ENCODE measurements at places on chromosomes 7 and 10.
A peak's percentile ranks its signal among the peaks of the same experiment; 100 is the strongest.

- peak; percentile 81 for DNase-seq
These were observed at the start of gene GATA3 for GRCh38 chr10:8054494-8055407. GATA3 (plus strand) TSS chr10:8054688; CDS start chr10:8055656, 968 bp downstream.

GRCh38 chr10:110011681-110012080 is 3.9 kb downstream of the ADD3 start:
- no peak for DNase-seq

DNA sequence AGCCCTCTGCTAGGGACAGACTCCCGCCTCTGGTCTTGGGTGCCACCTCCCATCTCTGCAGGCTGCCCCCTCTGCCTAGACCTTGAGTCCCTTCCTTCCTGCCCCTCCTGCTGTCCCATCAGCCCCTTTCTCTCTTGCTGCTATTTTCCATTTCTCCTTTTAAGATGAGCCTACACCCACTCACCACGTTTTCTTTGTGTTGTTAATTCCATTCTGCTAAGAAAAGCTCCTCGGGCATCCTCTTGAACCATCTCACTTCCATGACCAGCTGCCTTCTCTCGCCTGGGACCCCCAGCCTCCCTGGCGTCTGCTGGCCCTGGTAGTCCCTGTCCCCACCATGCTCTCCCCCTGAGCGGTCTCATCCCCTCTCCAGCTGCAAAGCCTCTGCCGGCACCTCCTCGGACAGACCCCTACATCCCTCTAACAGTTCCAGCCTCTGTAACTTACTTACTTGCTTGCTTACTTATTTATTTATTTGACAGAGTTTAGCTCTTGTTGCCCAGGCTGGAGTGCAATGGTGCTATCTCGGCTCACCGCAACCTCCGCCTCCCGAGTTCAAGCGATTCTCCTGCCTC is 95.8 kb upstream of the SH2B2 start:
- no peak for DNase-seq

DNA sequence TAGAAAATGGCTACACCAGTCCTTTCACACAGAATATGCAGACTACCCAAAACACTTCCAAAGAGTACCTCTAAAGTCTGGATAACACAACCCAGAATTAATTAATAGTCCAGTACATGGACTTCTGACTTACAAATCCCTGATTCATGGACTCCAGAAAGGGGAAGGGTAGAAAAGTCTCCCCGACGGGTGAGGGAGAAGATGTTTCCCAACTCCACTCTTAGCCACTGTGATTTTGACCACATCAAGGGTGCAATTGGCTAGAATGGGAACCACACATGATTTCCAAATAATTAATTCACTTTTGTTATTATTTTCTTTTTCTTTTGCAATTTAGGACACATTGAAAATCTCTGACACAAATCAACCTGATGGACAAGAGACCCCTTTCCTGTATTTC is 1.4 kb downstream of the TMEM130 start:
- DNase-seq, result peak; percentile 60

GRCh38 chr7:139054101-139054500 is 18.3 kb upstream of the ZC3HAV1L start:
- peak; percentile 53 for DNase-seq

DNA sequence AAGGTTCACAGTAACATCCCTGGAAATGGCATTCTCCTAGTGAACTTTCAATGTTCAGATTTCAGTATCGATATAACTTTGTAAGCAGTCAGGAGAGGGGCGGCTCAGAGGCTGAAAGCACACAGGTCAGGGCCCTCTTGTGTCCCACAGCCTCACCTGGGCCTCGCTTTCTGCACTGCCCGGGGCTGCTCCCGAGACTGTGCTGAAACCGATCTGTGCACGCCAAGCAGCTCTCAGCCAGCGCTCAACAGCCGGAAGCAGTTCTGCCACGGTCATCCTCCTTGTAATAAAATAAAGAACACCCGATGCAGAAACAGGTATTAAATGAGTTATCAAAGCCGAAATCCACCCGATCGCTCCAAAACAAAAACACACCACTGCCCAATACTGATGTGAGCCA is 106.0 kb downstream of the DIP2C start:
- DNase-seq, result no peak

- DNase-seq, result no peak
These were observed 65.7 kb upstream of the FERD3L start for GRCh38 chr7:19210893-19211413.

GRCh38 chr7:102433219-102434038 is at the start of gene ORAI2:
ORAI2 (plus strand) TSS chr7:102433575; CDS start chr7:102438957, 5,382 bp downstream.
- peak; percentile 91 for DNase-seq

DNA sequence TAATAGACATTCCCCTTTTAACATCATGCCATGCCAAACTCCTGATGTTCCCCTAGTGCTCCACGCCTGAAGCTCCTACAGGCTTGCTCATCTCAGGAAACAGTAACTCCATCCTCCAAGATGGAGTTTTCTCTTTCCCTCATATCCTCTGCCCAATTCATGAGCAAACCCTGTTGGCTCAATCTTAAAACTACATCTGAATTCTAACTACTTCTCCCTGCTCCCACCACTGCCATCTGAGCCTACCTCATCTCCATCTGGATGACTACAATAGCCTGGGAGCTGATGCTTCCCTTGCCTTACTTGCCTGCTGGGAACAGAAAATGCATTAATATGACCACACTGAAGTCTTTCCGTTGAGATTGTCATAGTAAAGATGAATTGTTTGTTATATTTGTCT is 271.7 kb upstream of the MKLN1 start:
- DNase-seq, result no peak

GRCh38 chr10:121084016-121084674 is 233.0 kb downstream of the WDR11 start:
- no peak for DNase-seq

DNA sequence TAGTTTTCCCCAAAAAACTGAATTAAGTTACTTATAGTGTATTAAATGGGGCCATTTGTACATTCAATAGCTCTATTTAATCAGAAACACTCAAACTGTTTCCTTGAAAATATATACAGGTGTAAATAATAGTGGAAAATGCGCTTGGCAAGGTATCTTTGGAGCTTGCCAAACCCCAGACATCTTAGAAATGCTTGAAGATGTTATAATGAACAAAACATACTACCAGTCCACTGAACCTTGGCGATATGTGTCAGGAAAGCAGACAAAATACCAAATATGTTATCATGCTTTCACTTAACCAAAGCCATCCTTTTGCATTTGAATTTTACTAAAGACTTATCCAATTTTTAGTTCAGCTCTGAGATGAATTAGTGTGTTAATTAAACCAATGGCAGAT is 352.7 kb upstream of the SEMA3A start:
- DNase-seq, result no peak

DNA sequence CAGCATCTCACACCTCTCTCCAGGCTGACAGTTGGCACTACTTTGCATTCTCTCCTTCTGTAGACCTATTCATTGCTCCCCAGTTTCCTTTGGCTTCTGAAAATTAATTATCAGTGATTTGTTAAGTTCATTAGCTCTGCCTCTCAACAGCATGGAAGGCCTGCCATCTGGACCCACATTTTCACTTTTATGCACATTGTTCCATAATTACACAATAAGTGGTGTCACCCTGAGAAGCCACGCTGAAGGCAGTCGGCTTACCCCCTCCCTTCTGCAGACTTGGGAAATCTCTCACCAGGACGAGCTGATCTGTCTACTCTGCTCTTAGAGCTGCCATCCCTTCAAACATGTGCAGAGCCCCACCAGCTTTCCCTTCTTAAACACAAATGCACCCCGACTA is 64.7 kb downstream of the SLIT1 start:
- no peak for DNase-seq

DNA sequence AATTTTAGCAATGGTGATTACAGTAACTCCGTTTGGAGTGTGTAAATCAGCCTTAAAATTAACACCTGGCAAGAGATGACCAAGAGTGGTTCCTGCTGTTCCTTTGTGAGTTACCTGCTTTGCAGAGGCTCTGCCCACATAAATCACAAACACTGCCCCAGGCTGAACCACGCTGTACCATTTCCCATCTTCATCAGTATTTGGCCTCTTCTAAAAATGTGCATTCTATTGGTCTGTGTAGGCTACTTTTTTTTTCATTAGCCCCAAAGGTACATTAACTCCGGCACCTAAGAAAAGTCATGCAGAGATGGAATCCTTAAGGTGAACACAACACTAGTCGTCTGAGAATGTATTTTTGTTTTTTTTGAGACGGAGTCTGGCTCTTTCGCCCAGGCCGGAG is 96.1 kb downstream of the PROSER2 start:
- DNase-seq, result no peak

DNA sequence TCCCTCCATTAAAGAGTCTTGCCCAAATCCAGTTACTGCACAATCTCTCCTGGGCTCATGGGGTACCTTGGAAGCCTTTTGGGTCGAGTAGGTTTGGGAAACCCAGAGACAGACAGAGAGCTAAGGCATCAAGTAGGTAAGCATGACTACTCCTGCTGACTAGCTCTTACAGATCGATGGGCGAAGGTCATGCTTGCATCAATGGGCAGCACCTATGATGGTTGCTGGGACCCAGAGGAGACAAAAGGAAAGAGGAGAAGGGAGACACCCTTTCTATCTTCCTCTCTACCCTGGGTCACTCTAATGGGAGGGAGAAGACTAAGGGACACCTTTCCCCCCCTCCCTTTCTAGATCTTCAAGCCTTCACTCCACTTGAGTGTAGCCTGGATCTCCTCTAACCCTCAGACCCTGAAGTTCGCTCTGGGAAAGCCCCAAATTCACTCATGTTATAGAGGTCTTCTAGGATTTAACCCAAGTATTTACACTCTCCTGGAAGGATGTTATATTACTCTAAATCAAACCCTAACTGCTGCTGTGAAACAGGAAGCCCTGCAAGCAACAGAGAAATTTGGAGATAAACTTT is 31.6 kb upstream of the ZNF746 start:
- no peak for DNase-seq

DNA sequence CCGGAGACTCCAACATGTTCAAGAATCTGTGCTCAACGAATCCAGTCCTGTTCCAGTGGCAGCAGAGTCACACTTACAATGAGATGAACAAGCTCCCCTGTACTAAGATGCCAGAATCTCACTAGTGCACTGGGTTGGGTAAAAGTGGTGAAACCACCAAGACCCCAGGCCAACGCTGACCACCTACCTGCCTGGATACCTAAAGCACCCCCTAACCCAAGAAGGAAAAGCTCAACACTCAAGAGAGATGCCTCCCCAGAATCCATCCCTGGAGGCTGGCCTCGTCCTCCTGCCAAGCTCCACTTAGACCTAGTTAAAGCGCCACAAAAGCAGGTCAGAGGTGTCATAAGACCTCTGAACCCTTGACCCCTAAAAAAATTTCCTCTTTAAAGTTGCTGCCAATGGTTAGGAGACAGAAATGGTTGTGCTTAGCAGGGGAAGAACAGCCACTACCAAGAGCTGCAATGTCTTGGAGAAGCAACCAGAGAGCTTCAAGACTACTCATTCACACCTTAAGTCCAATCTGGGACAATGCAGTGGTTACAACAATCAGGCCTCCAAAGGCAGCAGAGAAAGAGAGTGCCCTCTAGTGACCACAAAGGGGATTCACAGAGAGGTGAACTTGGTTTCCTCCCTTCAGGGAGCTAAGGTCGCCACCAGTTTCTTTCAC is 94.6 kb upstream of the MACROH2A2 start:
- peak; percentile 77 for DNase-seq

GRCh38 chr7:150800581-150801241 is at the start of gene TMEM176A:
TMEM176A (plus strand) TSS chr7:150800769; CDS start chr7:150801551, 782 bp downstream.
- DNase-seq, result no peak

DNA sequence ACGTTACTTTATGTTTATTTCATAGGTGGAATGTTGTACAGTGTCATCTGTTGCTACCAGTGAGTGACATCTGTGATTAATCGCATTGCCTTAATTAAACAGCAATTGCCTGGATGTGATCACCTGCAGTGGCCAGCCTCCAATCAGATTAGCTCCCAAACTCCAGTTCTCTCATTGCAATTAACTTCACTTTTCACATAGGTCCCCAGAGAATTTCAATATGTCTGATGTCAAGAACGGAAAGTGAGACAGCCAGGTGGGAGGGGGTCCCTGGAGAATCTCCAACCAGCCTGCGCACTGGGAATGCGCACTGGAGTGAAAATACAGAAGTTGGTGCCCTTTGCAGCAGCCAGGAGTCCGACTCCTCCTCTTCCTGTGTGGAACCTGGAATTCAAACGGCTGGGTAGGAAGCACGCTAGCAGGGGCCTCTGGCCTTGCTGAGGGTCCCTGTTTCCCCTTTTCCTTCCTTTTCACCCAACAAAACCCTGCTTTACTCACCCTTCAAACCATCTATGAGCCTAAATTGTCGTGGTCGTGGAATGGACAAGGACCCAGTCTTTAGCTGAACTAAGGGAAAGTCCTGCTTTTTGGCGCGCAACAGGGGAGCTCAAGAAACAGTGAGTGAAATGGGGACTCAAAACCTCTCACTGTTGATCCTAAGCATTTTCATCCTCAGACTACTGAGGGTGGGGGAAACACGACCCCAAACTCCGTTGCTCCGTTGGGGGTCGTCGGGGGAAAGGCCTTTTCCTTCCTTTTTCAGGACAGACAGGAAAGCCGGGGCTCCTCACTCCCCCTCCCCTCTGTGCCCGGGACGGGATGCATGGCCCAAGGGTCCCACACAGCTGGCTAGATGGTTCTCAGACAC is 1355.5 kb upstream of the LRRTM3 start:
- peak; percentile 40 for DNase-seq

- DNase-seq, result peak; percentile 31
These were observed 34.5 kb downstream of the ZNF503 start for GRCh38 chr10:75367021-75367487.

DNA sequence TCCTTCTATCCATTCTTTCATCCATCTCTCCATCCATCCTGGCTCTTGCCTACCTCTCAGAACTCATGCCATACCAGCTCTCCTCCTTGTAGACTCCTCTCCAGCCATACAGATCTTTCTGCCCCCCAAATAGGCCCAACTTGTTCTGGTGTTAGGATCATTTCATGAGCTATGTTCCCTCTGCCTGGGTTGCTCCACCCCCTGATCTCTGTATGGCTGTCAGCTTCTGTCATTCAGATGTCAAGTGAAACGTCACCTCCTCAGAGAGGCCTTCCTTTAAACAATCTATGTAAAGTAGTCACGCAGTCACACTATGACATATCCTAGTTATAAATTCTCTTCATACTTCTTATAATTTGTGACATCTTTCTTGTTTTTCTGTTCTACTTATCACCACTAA is 42.3 kb upstream of the PNLIPRP3 start:
- no peak for DNase-seq

GRCh38 chr10:71368643-71369042 is 28.1 kb upstream of the CDH23 start:
- DNase-seq, result no peak

GRCh38 chr10:70272925-70273316 is 10.9 kb downstream of the NPFFR1 start:
- peak; percentile 57 for DNase-seq

GRCh38 chr7:81499262-81500116 is 270.4 kb downstream of the HGF start:
- peak; percentile 74 for DNase-seq

Data from suppressor macrophage treated with lipopolysaccharide for 1 hour (primary cell).